ENCODE measurements at places on chromosomes 1 and 21. TPM values are rescaled to one million over a fixed set of nuclear protein-coding genes. Genes with fewer than 3 reads are reported as not detected.

DNA sequence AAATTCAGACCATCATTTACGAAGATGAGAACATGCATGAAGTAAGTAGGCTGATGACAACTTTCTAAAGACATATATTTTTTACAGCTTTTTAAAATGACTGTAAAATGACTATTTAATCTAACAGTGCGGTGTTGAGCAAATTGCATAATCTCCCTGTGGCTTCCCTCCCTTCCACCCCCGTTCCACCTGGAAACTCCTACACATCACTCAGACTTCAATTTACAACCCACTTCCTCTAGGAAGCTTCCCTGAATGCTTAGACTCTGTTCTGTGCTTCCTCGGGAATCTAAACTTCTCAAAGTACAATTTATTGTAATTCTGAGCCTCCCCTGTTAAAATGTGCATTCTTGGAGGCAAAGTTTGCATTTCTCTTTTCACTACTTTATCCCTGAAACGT lies 354.9 kb downstream of the DPYD start:
- no peaks in the 10 kb centered on the region for H3K27me3 ChIP-seq
- no peaks in the 10 kb centered on the region for H3K4me1 ChIP-seq
- H3K27ac ChIP-seq, result no peak overlapping the region
- H3K4me3 ChIP-seq, result no peak overlapping the region
- no peaks in the 10 kb centered on the region for H3K36me3 ChIP-seq
- DNase-seq, result no peak

DNA sequence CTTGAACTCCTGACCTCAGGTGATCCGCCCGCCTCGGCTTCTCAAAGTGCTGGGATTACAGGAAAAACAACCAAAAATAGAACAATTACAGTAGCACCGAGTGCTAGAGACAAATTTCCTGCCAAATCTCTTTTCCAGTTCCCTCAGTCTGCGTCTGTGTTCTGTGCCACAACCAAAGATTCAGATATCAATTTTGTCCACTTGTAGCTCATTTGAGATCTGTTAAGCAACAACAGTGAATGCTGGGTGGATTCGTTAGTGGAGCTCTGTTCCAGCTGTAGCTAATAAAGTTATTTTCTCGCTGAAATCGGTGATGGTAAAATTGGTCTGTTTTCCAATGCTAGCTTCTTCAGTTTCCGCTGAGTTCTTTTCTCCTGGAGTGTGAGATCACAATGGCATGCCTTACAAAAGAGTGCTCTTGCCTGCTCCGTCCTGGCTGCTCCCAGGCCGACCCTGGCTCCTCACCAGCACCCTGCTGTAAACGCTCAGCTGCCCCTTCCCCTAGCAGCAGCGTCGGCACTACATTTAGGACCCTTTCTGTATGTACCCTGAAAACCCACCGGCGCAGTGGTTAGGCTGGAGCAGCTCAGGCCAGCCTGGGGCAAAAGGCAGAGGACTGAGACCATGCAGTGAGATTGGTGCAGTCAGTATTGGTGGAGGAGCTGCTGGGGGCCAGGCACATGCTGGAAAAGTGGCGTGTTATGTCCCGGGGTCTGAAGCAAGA lies 395.4 kb downstream of the KIF26B start:
- no peak overlapping the region for H3K27ac ChIP-seq
- H3K4me1 ChIP-seq, result no peaks in the 10 kb centered on the region
- H3K27me3 ChIP-seq, result no peaks in the 10 kb centered on the region
- H3K4me3 ChIP-seq, result no peak overlapping the region
- DNase-seq, result peak; percentile 17
- no peaks in the 10 kb centered on the region for H3K36me3 ChIP-seq

DNA sequence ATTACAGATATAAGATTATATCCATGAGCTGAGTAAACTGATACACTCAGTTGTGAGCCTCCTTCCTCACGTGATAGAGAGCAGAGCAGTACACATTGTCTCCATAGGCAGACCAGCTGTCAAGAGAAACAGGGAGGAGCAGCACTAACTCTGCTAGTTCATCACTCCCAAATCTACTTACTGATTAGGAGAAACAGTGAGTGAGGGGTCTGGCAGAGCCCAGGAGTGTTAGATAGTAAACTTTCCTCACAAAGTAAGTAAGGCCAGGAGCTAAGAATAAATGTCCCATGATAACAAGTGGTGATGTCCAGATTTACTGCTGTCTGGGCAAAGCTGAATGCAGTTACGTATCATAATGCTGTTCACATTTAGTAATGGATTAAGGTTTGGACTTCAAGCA lies 168.6 kb upstream of the KCNK2 start:
- DNase-seq, result no peak
- no peaks in the 10 kb centered on the region for H3K27me3 ChIP-seq
- H3K36me3 ChIP-seq, result no peaks in the 10 kb centered on the region

- DNase-seq, result no peak
- peaks cover 3% of the 10 kb centered on the region for H3K4me1 ChIP-seq
- no peak overlapping the region for H3K27ac ChIP-seq
- H3K4me3 ChIP-seq, result no peak overlapping the region
- H3K27me3 ChIP-seq, result no peaks in the 10 kb centered on the region
These were observed 406.7 kb downstream of the NTNG1 start for GRCh38 chr1:107547363-107548155.

Gene CAPN9
- 9.3 TPM for total RNA-seq

- DNase-seq, result no peak
- no peak overlapping the region for H3K27ac ChIP-seq
- no peaks in the 10 kb centered on the region for H3K36me3 ChIP-seq
- no peak overlapping the region for H3K4me3 ChIP-seq
- no peaks in the 10 kb centered on the region for H3K4me1 ChIP-seq
- peaks cover 7% of the 10 kb centered on the region for H3K27me3 ChIP-seq
These were observed 20.8 kb downstream of the DISP3 start for GRCh38 chr1:11499601-11500331.

DNA sequence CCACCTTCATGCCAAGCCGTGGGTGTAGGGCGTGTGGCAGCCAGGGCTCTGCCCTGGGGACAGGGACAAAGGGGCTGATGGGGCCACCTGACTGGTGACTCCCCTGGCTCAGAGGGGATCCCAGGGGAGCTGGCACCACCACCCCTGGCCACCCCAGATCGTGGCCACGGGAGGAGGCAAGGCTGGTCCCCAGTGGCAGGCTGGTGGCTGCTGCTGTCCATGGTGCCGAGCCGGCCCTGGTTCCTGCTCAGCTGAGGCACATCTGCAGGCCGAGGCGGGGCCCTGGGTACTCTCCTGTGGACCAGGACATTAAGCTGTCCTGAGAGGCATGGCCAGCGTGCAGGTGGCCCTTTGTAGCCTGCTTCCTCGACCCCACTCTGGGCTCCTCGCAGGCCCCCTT lies 6.5 kb downstream of the PLCH2 start:
- no peak for DNase-seq
- no peaks in the 10 kb centered on the region for H3K4me1 ChIP-seq
- H3K27me3 ChIP-seq, result no peaks in the 10 kb centered on the region
- H3K36me3 ChIP-seq, result no peaks in the 10 kb centered on the region
- no peak overlapping the region for H3K27ac ChIP-seq
- no peak overlapping the region for H3K4me3 ChIP-seq

GRCh38 chr1:218266356-218266755 lies 18.7 kb upstream of the RRP15 start:
- H3K27me3 ChIP-seq, result no peaks in the 10 kb centered on the region
- DNase-seq, result no peak
- H3K27ac ChIP-seq, result no peak overlapping the region
- no peaks in the 10 kb centered on the region for H3K36me3 ChIP-seq
- H3K4me3 ChIP-seq, result no peak overlapping the region

DNA sequence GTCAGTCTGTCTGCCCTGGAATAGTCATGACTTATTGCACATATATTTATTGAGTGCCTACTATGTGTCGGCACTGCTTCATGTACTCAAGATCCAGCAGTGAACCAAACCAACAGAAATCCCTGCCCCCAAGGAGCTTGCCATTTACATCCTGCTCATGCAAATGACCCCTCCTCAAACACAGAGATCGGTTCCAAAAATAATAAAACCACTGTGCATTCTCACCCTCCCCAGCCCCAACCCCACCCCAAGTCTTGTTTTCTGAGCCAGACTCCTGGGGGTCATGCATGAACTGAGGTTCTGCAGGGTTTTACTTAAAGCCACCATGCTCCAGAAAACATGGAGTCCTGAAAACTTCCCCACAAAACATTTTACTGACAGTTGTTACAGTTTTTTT lies 61.9 kb downstream of the KIAA0040 start:
- H3K36me3 ChIP-seq, result no peaks in the 10 kb centered on the region
- H3K4me3 ChIP-seq, result no peak overlapping the region
- no peak for DNase-seq

GRCh38 chr1:155078469-155079209 lies at the start of gene EFNA3:
Gene EFNA3, plus strand, starts transcription at chr1:155078837. Its CDS starts 105 bp downstream, at chr1:155078942.
- H3K27me3 ChIP-seq, result no peaks in the 10 kb centered on the region
- no peaks in the 10 kb centered on the region for H3K4me1 ChIP-seq
- H3K4me3 ChIP-seq, result no peak within 1 kb of the TSS
- H3K27ac ChIP-seq, result no peak within 1 kb of the TSS
- H3K36me3 ChIP-seq, result no peaks in the 10 kb centered on the region
- peak; percentile 78 for DNase-seq
